ENCODE measurements at places on chromosomes 1 and 21.

- peak; percentile 57 for DNase-seq
Observed at GRCh38 chr1:91872559-91873081, 13.3 kb downstream of the TGFBR3 start.

- no peak for DNase-seq
Observed at GRCh38 chr1:2475571-2475970, 518 bp upstream of the PLCH2 start.

DNA sequence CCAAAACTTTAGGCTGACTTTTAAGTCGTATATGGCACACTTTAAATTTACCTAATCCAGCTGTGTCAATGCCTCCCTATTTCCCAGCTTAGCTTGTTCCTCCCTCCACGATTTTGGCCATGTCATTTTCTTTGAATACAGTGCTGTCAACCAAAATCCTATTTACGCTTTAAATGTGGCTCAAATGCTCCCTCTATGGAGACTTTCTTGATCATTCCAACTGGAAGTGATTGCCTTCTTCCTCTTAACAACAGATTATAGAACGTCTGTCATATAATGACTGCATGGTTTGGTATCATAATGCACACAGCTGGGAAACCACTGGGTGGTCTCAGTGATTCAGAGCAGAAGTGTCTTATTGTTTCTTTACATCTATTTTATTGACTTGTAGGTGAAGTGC, 18.9 kb upstream of the BATF3 start:
- no peak for DNase-seq

DNA sequence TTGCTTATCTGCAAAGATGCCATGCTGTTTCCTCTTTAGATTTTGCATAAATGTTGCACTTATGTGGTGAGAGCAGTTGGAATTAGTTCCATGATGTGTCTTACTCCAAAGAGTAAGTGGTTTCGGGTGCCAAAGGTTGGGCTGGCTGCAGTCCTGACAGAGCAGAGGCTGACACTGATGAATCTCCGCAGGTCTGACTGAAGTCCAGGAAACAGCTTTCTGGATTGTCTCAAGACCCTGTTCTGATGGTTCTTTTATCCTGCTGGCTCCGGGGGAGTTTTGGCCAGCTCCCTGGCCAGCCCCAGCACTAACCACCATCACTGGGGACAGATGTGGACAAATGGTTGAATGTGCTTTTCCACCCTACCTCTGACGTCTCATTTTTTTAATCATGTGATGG, 207.2 kb upstream of the KIAA0040 start:
- no peak for DNase-seq

DNA sequence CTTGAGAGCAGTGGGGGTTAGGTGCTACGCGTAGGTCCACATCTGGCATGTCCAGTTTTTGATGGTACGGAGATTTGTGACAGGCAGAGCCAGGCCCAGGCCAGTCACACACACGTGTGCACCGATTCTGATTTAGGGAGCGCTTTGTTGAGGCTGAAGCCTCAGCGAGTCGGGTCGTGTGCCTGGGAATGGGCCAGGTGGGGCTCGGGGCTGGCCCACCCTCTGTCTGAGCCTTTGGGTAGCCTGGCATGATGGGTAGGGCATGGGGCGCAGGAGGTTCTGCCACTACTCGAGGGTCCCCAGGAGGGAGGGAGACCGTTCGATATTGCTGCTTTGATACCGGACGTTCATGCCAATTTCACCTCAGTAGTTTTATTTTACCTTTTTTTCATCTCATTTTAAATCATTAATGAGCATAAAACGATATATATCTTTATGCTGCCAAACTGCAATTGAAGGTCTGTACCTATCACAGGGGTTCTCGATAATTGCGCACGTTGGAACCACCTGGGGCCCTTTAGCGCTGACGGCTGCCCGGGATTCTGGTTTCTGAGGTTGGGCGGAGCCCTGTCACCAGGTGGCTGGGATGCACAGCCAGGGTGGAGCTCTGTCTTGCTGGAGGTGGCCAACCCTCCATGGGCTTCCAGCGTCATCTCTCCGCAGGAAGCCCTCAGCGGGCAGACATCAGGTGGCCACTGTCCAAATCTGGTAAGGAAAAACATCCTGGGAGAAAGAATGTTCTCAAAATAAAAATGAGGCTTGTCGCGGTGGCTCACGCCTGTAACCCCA, 71.9 kb downstream of the SCCPDH start:
- no peak for DNase-seq

- no peak for DNase-seq
Observed at GRCh38 chr1:97989094-97989680, 68.4 kb upstream of the DPYD start.

DNA sequence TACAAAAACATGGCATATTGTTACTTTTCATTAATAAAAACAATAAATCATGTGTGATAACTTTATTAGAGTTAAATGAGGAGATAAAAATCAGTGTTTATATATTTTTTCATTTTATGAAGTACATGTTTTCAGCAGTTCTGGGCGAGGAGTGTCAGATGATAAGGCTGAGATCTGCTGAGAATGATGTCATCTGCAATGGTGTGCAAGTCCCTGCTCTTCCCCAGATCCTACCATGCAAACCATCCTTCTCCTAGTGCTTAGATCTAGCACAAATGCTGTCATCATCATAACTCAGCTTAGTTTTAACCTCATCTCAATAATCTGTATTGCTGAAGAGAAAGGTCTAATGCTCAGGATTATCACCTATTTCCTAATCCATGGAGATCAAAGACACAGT, 214.4 kb upstream of the DAB1 start:
- DNase-seq: no peak

DNA sequence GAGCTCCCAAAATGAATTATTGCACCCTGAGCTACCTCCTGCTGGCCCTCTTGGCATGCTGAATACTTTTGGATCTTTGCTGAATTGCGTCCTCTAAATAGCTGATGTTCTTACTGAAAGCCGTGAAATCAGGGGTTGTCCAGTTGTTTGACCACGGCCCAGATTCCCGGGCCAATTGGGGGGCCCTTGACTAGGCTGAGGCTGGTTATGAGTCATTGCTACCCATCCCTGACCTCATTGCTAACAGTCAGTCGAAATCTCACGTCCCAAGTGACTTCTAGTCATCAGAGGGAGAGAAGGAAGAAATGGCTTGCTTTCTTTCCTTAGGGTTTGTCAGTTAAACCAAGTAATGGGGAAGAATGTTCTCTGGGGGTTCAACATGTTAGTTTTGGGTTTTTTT, 37.4 kb downstream of the SMYD2 start:
- DNase-seq: no peak

- no peak for DNase-seq
Observed at GRCh38 chr1:178301141-178301540, 195.6 kb downstream of the CLEC20A start.

Data from activated CD4-positive, alpha-beta T cell treated with anti-CD3 and anti-CD28 coated beads for 48 hours (primary cell).